Stimulated activated CD4-positive, alpha-beta T cell treated with anti-CD3 and anti-CD28 coated beads, Interleukin-1b, Interleukin-23, amount 100 ng/mL, for 4 hours (primary cell): ENCODE measurements at places on chromosomes 5 and 9.

- DNase-seq = peak; percentile 9
Measured at GRCh38 chr9:75185585-75186170, 97.4 kb downstream of the OSTF1 start.

GRCh38 chr5:166845044-166845443, 1446.4 kb upstream of the WWC1 start:
- no peak for DNase-seq

GRCh38 chr5:10337107-10337506, 16.4 kb upstream of the MARCHF6 start:
- DNase-seq = no peak

DNA sequence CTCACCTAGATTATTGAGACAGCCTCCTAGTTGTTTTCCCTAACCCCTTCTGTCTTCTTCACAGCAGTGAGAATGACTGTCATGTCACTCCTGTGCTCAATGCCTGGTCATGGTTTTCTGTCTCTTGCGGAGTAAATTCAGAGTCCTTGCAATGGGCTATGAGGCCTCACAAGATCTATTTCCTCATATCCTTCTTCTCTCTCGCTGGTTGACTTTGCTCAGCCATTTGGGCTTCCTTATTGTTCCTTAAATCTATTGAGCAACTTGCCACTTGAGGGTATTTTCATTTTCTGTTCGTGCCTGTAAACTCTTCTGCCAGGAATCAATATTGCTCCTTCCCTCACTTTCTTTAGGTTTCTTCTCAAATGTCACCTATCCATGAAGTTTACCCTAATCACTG, 9.0 kb downstream of the PPP3R2 start:
- no peak for DNase-seq

DNA sequence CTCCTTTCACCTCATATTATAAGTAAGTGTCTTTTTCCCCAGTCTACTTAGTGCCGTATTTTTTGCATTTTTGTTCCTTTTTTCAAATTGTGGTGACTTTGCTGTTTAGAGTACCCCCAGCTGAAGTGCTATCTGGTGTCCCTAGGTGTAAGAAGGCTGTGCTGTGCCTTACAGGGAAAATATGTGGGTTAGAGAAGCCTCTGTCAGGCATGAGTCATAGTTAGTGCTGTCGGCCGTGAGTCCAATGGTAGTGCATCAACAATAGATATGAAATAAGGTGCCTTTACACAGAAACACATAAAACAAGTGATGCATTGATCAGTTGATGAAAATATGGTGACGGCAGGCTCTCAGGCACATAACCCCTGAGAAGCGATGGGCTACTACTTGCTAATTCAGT, 20.1 kb downstream of the SYK start:
- DNase-seq = no peak

- DNase-seq = no peak
Measured at GRCh38 chr5:101717721-101718120, 578.4 kb downstream of the SLCO4C1 start.

GRCh38 chr9:79581794-79582193, 10.0 kb downstream of the TLE4 start:
- peak; percentile 32 for DNase-seq

DNA sequence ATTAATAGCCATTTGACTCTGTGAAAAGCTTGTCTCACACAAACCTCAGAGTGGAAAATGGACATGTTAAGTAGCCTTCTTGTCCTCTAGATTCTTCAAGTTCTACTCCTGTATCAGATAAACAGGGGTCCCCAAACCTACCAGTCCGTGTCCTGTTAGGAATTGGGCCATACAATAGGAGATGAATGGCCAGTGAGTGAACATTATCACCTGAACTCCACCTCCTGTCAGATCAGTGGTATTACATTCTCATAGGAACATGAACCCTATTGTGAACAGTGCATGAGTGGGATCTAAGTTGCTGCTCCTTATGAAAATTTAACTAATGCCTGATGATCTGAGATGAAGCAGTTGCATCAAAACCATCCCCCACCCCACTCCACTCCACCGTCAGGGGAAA, 136.3 kb downstream of the TMEM232 start:
- DNase-seq = no peak

- DNase-seq = no peak
Measured at GRCh38 chr9:78954286-78954685, 617.5 kb upstream of the TLE4 start.

GRCh38 chr9:132862533-132862932, 15.6 kb downstream of the AK8 start:
- no peak for DNase-seq

DNA sequence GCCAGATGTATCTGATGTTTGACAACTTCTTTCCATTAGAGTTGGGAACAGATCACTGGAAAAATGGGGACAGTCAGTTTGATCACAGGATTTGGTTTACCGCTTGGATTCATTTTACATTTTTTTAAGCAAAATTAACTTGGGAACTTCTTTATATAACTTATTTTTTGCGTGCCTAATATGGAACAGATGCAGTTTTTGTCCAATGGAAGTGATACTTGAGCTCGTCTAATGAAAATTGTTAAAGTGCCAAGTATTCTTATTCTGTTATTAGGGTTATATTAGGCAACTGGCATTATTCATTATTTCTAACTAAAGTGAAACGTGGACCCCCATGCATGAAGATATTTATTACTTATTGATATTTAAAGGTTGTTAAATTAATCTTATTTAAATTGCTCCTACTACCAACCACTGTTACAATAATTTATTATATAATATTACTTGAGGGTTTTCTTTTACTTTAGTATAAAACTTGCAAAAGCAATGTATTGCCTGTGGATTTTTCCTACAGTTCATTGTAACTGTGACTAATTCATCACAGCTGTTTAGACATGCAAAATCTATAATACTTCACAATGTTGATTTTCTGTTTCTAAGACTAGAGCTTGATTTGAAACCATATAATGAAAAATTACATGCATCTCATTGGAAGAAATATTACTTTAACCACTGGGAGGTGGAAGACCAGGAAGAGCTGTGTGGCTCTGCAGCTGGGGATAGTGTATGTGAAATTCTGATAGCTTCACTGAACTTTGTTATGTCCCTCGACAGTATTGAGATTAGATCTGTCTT, 787.3 kb upstream of the WWC1 start:
- no peak for DNase-seq

DNA sequence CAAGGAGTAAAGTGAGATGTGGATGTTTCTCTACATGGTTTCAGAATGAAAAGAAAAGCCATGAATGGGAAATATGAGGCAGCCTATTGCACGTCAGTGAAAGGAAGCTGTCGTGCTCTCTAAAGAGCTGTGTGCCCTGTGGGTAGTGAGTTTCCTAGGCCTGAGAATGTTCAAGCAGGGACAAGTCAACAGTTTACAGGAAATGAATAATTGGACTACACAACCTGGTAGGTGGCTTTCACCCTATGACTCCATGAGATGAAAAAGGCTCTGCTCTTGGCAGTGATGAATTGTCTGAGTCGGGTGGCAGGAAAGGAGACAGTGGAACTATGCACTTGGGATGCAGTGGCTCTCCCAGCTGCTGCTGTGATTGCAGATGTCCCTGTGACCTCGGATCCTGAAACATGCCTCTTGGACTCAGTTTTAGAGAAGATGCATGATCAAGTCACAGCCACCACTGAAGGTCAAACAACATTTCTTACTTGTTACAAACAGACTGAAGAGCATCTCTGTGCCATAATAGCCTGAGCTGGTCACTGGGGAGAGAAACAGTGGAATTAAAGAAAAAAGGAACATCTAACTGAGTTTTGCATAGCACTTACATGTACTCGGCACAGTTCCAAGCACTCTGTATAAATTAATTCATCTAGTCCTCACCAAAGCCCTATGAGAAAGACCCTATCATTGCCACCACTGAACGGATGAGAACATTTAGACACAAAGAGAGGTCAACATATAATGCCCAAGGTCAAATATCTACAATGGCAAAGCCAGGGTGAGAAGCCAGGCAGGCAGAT, 293.7 kb downstream of the SPOCK1 start:
- no peak for DNase-seq

DNA sequence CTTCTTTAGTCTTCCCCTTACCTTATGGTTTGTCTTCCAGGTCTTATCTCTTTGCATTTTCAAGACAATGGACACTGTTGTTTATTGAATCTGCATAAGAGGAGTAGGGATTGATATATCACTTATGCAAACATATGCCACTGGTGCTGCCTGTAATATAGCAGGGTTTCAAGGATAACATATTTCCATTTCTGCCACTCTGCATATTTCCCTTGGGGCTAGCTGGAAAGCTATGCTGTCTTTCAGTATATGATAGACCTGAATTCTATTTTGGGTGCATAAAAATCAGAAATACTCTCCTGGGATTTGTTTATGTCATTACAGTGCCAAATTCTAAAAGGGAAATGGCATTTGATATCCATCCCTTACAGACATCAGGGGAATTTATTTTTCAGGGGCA, 400.2 kb downstream of the TLR4 start:
- DNase-seq = no peak

DNA sequence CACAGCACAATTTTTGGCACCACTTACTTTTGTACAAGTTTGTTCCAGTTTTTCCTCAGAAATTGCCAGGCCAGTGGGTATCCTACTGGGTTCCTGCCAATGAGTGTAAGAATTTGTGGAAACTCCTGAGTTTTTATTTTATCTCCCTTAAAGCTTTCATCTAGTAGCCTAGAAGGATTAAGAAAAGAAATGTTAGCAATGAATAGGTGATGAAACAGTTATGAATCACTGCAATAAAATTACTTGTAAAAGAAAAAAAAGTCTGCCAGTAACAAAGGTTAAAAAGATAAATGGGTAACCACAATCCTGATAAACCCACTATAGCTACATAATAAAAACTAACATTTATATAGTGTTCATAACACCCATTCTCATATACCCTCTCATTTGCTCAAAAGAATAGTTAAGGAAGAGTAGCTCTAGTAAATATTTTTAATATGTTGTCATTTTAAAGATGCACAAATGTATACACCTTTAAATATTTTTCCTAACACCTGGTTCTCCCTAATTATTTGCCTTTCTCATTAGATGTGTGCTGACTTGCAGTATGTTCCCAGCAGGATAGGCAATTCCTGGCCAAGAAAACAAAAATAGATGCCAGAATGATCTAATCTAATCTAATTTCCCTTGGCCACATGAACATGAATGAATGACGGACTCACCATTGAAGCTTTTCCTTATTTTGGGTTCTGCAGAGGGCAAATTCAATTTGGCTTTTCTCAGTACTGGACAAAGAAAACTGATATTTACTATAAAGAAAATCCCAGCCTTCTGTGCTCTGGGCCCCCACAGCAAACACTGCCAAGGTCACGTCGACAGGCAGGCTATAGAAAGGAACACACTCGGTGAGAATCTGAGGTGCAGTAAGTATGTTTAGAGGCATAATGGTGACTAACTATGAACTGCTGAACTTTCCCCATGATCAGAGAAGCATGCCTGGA, 26.4 kb downstream of the ERAP1 start:
- DNase-seq = no peak
